ENCODE measurements at places on chromosomes 2 and 18.

DNA sequence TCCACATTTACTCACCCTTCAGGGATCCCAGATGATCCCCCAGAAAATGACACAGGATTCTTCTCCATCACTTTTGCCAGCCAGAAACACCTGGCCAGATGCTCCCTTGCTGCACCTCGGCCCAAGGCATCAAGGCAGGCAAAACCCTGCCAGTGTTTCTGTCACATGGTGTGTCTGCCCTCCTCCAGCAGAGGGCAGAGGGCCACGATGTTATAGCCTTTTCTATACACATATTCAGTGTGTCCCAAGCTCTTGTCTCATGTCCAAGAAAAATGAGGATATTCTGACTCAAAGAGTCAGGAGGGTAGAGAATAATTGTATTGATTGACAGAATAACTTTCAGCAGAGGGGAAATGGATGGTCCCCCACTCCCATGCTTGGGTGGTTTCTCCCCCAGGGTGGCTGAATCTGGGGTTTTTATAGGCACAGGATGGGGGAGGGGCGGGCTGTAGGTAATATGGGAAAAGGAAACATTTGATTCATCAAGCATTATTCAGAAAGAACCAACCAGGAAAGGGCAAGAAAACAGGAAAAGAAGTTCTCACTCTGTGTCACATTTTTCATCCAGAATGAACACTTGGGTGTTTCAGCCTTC lies 933.9 kb downstream of the TRIB2 start:
- DNase-seq = no peak

DNA sequence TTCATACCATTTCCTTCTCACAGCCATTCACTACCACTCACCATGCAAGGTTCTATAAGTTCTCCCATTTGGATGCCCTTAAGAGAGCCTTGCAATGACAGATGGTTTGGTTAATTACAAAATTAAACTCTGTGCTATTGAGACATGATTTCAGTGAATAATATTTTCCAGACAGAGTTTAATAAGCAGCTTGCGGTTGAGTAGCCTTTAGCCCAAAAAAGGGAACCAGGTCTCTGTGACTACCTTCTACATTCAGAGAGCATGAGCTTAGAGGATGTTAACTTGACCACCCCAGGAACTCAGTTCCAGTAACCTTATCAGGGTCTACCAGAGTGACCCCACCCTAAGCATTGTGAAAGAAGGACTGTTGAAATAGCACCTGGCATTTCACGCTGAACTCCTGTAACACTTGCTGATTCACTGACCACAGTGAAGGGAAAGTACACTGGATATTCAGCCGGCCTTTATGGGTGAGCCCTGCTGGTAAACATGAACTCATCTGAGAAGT lies 1173.1 kb upstream of the ZEB2 start:
- DNase-seq = no peak

- no peak for DNase-seq
Measured at GRCh38 chr2:189134485-189134884, 45.1 kb downstream of the COL5A2 start.

- no peak for DNase-seq
Measured at GRCh38 chr2:198314559-198315153, 510.3 kb downstream of the PLCL1 start.

- DNase-seq = no peak
Measured at GRCh38 chr2:37819186-37819585, 105.9 kb upstream of the RMDN2 start.

- DNase-seq = no peak
Measured at GRCh38 chr2:214671319-214671885, 138.1 kb downstream of the BARD1 start.

DNA sequence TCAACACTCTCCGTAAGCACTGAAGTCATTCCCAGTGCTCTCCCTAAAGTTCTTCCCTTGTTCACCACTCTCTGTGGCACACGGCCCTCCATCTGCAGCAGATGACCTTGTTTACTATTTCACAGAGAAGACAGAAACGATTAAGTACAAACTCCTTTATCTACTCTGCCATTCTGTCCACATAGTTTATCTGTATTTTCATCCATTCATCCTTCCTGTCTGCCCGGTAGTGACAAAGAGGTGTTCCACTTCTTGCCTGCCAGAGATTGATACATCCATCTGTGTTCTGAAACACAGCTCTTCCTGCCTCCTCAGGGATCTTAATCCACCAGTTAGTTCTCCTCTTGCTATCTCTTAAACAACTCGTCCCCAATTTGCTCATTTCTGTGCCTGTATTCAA lies 77.9 kb upstream of the CD226 start:
- DNase-seq = no peak
